ENCODE measurements at places on chromosomes 12 and 14. TPM values are rescaled to one million over a fixed set of nuclear protein-coding genes. Genes with fewer than 3 reads are reported as not detected.

DNA sequence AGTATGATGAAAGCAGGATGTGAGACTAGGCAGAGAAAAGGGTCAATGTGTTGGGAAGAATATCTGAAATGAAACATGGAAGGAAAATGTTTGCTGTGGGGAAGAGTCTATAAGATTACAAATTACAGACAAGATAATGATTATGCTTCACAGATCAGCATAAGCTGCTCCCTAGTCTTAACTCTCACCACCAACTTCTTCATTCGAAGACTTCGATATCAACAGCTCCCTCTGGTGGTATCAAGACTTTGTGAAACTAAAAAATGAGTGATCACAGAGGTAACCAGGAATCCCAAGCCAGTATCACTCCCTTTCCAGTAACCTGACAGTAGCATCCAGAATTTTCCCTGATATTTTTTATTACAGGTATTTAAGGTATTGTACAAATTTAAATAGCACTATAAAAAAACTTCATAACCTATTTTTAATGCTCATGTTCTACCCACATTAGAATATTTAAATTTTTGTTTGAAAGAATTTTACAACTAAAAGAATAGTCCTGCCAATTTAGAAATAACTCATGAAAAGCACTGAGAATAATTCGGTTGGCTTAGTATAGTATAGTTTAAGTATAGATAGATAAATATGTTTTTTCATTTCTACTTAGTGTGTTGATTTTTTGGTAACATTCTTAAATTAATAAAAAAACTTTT is 84.4 kb downstream of the C2CD5 start:
- no peak for DNase-seq

DNA sequence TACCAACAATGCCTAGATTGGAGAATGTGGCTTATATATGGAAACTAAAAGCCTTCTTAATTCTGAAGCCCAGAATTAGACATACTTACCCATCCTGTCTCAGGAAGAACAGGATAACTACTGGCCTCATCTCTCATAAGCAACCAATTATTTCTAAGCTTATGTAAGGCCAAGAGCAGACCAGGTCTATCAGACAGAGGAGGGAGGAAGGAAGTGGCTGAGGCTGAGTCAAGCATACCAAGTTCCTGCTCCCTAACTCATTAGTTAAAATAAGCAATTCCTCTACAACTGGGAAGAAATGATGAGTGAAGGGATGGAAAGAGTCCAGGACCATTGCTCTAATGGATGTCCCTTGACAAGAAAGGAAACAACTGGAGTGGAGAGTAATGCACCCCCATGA is 27.0 kb upstream of the INSM2 start:
- DNase-seq: no peak

DNA sequence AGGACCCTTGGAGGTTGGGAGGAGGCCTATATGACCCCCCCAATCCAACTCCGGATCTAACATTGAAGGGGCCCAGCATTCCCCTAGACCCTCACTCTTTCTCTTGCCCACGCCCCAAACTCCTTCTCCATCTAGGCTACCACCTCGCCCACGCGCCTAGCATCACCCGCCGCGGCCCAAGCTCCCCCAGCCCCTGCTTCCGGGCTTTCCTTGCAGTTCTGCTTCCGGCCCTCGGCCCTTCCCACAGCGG is 445 bp downstream of the CERS5 start:
- DNase-seq: no peak

GRCh38 chr12:40202095-40203059 is 22.4 kb upstream of the LRRK2 start:
- no peak for DNase-seq

DNA sequence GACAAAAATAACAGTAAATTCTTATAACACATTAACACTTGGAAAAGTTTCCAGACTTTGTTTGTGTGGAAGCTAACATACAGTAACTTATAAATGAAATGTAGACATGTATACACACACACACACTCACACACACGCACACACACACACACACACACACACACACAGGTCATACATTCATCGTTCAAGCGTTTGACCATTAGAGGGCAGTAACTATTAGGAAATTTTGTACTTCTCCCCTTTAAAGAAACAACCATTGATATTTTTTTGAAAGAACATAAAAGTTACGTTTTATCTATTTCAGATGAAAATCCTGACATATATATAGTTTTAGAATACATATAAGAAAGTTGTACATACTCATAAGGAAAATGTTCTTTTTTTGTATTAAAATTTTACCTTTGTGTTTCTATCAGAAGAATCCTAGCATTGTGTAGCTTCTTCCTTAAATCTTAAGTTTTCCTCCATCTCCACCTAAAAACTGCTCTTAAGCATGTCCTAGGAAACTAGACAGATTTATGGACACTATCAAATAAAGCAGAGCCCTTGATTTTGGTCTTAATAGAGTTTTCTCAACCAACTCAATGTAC is 29.0 kb downstream of the PTPRQ start:
- no peak for DNase-seq

Gene PLEKHG3
- 111 TPM for total RNA-seq

Measured in ureter (tissue), 1 donor.